SK-N-MC (cell line): ENCODE measurements at places on chromosomes 5 and 9.

- peak; percentile 42 for DNase-seq
Measured at GRCh38 chr5:55691265-55692105, 20.6 kb downstream of the SLC38A9 start.

DNA sequence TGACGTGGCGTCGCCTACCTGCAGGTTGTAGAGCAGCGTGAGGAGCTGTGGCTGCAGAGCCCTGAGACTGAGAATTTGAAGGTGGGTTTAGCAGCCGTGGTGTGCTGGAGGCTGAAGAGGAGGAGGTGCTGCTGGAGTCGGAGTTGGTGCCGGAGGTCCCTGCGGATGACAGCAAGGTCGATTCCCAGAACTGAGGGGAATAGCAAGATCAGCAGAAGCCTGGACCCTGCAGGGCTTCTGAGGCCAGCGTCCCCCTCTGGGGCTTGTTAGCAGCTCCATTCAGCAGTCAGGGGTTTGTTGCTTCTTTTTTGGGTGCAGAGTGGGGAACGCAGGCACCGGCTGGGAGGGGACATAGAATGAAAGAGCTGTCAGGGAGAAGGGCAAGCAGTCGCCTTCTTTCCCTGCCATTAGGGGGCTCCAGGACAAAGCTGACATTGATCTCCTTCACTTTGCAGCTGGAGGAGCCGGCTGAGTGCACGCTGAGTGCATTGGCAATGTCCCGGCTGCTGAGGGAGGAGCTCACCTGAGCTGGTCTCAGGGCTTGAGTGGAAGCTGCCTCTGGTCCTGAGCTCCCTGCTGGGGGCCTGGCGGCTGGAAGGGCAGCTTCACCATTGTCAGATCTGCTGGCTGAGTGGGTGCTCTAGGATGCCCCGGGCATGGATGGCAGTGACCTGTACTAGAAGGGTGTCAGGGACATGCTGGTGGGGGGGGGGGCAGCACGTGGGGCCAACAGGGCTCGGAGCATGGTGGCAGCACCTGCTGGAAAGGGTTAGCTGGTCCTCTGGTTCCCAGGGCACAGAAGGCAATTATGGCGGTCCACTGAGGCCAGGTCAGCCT lies 20.8 kb downstream of the OBP2B start:
- DNase-seq = no peak

GRCh38 chr5:55450050-55450765 lies 84.6 kb downstream of the PLPP1 start:
- no peak for DNase-seq

GRCh38 chr5:143230676-143230996 lies 172.8 kb downstream of the NR3C1 start:
- DNase-seq = no peak

DNA sequence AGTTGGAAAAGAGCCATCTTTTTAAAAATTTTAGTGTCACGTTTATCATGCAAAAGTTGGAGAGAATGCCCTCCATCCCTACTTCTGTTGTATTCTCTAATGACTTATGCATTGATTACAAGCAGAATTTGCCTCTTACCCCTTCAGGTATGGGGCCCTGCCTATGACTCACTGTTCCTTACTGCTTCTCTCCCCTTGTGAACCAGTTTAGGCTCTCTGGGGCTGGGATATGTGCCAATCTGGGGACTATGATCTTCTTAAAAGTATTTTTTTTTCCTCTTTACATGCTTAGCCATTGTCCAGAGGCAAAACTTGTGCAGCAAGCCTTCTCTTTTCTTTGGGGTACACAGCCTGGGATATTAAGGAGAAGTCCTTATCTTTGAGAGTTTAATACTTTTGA lies 37.4 kb downstream of the CAMK4 start:
- no peak for DNase-seq
